ENCODE measurements at places on chromosomes 12 and 14.

DNA sequence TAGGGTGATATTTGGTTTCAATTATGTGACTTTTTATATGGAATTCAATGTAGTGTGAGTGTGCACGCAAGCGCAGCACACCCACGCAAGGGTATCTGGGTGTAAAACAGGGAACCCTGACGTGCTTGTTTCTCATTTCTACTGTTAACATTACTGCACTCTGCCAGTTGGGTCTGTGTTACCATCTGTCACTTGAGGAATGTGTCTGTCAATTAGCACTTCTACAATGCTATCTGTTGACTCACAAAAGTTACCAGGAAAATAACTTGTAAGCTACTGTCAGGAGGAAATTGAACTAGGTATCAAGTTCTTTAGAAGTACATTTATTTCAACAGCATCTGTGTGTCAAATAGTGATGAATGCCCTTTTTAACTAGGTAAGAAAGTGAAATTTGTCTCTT is 695.5 kb upstream of the LRFN5 start:
- DNase-seq, result no peak

DNA sequence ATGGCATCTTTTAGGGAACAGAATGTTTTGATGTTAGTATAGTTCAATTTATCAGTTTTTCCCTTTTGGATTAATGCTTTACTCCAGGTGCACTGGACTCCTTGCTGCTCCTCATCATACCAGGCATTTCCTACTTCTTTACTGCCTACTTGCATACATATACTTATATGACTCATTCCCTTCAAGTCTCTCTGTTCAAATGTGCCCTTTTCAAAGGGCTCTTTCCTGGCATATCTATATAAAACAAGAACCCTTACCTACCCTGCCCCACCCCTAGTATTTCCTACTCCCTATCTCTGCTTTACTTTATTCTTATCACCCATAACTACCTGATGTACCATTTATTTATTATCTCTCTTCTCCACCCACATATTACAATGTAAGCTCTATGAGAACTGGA is 90.6 kb downstream of the CAPZA3 start:
- DNase-seq, result no peak

GRCh38 chr12:59403259-59403932 is 192.4 kb upstream of the SLC16A7 start:
- DNase-seq, result no peak

GRCh38 chr12:52076811-52077210 is 2.7 kb upstream of the SMIM41 start:
- no peak for DNase-seq

DNA sequence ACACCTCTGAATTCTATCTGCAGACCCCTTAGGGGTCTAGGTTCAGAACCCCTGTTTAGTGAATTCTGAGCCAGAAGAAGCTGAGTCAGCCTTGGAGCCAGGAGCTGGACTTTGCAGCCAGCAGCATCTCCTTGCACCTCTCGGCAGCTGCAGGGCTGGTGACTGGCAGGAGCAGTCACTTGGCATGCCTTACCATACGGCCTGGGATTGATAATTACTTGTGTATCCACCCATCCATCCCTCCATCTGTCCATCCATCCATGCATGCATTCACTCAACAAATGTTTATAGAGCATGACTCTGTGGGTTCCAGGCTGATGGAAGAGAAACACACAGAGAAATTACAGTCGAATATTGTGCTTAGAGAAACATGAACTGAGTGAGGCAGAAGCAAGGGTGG is 67.5 kb upstream of the PRIMA1 start:
- no peak for DNase-seq

- DNase-seq, result peak; percentile 53
Measured at GRCh38 chr12:113174461-113175384, 10.6 kb downstream of the DDX54 start.

GRCh38 chr12:48716168-48716492 is 377 bp downstream of the CCNT1 start:
- no peak for DNase-seq

DNA sequence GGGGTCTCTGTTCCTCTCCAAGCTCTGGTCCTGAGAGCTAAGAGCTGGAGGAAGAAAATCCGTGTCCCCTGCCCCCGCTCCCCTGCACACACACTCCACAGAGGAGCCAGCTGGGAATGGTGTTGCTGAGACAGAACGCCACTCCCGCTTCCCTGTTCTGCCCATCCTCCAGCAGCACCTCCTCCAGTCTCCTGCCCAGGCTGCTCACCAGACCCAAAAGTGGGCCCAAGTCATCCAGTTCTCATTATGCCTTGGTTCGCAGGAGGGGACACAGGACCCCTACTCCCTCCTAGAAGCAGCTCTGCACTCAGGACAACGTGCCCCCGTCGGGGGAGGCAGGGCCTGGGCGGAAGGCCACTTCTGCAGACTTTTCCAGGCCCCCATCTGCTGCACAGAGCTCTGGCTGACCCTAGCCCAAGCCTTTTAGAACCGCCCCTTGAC is 830 bp upstream of the TRMT61A start:
- no peak for DNase-seq

DNA sequence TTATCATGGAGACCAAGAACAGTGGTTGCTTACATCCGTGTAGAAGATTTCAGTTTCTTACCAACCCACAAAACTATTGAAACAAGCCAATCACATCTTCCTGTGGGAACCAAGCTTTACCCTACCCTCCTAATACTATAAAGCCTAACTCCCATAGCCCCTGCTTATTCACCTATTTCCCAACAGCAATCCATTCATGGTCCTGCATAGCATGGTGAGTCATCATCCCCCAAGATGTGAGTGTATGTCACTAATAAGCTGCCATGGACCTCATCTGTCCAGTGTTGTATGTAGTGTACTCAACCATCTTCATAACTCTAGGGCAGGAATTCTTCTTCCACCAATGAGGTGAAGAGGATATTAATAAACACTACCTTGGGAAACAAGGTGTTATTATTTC is 1620.4 kb upstream of the FLRT2 start:
- DNase-seq, result no peak

- DNase-seq, result no peak
Measured at GRCh38 chr12:74286254-74286653, 251.4 kb upstream of the ATXN7L3B start.

- no peak for DNase-seq
Measured at GRCh38 chr12:119911182-119911581, 34.1 kb upstream of the CIT start.

- no peak for DNase-seq
Measured at GRCh38 chr14:81193924-81194633, 26.7 kb downstream of the GTF2A1 start.

DNA sequence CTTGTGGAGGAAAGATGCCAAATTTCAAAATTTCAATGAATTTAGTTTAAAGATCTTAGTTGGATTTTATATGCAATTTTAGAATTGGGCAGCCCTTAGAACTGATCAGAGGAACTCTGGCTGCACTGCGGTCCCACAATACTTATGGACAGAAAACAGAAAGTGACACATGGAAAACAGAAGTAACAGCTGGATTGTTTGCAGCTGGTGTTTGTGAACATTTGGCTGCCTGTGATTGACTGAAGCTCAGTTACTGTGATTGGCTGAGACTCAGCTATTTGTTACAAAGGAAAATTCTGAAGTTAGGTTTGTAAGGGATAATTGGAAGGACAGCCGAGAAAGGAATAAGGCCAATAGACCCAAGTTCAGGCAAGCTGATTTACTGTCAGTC is 10.0 kb upstream of the KRT86 start:
- no peak for DNase-seq

- DNase-seq, result no peak
Measured at GRCh38 chr12:62299617-62300016, 39.4 kb downstream of the USP15 start.

- no peak for DNase-seq
Measured at GRCh38 chr12:57237596-57237931, 8.1 kb downstream of the SHMT2 start.

DNA sequence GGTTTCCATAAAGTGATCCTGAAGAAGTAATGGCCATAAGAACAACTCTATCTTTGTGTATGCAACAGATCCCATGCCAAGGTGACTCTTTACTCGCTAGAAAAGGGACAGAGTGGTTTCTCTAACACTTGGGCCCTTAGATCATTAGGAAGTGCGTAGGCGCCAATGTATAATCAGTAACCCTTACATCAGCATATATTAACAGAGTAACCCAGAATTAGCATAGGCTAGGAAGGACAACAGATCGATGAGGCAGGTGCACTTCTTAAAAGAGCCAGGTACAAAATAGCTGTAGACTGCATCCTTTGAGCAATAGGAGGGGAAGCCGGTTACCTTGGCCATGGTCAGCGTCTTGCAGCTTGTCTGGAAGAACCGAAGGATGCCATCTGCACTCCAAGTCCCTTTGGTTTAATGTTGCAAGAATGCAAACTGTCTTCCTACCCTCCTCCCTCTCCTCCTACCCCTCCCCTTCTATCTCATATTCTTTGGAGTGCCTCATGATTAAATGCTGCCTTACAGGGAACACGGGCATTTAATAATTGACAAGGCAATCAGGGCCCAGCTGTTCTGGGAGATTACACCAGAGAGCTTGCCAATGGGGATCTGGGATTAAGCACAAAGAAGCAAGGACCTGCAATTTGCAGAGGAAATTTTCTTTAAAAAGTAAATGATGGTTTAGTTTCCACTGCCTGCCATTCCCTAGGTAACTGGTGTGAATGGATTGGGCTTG is 8.0 kb downstream of the GSG1 start:
- no peak for DNase-seq

- no peak for DNase-seq
Measured at GRCh38 chr12:105667973-105668743, 337.7 kb downstream of the C12orf75 start.

DNA sequence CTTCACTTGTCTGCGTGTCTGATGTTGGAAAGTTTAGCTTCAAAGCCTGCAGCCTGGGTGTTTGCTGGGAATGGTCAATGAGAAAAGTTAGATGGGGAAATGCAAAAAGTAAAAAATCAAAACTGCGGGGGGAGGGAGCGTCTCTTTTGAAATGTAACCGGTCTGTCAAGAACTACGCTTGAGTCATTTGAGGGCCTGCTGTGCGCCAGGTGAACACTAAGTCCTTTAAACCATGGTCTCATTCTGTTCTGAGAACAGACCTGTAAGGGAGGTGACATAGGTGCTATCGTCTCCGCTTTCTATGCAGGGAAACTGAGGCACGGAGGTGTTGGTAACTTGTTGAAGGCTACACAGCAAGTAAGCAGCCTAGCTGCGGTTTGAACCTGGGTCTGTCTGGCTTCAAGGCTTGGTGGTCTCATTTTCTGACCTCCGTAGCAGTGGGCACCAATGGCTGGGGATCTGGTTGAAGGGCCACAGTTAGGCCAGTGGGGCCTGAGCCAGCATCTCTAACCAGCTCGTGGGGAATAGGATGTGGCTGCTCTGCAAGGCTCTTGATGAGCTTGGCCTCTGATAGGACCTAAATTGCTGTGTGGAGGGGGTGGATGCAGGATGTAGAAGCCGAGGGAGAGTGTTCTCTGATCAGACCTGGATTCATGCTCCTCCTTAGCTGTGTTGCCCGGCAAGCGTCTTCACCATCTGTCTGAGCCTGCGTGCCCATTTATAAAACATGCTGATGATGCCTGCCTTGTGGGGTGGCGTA is 41.5 kb downstream of the KCTD10 start:
- DNase-seq, result no peak

GRCh38 chr12:12723681-12724420 is 6.7 kb downstream of the CDKN1B start:
- DNase-seq, result no peak

- no peak for DNase-seq
Measured at GRCh38 chr12:91786499-91787272, 359.0 kb downstream of the BTG1 start.

- DNase-seq, result no peak
Measured at GRCh38 chr14:101776344-101776743, 14.8 kb downstream of the PPP2R5C start.

GRCh38 chr12:91590966-91591638 is 408.5 kb upstream of the DCN start:
- DNase-seq, result no peak

- DNase-seq, result no peak
Measured at GRCh38 chr12:49974677-49975317, 2.0 kb downstream of the AQP6 start.

DNA sequence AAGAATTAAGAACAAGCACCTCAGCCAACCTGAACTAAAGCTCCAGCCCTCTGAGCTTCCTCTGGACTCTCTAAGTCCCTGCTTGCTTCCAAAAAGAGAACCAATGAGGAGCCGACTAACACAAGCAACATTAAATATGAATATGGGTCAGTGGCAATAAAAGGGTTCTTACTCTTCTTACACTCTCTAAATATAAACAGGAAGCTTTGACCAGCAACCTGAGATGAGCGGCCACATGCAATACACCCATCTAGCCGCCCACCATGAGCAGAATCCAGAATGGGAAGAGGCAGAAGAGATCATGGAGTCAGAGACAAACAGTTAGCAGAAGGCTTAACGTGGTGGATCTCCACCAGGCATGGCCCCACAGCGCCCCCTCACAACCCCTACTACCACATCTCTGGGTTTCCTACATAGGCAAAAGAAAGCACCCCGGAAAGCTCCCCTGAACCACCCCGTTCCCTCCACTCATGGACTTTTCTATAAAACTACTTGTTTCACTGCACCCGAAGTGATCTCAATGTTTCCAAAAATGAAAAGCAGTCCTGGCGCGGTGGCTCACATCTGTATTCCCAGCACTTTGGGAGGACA is 59.4 kb downstream of the TTC7B start:
- no peak for DNase-seq

GRCh38 chr14:103606963-103607668 is 21.9 kb upstream of the KLC1 start:
- no peak for DNase-seq

DNA sequence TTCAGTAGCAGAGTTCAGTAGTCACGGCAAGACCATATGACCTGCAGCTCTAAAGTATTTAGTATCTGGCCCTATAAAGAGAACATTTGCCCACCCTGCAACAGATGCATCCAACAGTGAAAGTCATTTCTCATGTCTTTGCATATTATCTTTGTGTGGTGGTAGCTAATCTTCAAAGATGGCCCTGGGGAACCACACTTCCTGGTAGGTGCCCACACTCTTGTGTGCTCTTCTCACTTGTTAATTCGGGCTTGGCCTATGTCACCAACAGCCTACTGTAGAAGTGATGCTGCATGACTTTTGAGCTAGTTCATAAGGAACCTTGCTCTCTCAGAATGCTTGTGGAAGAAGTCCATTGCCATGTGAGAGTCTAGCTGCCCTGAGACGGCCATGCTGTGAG is 85.6 kb downstream of the MAP1LC3B2 start:
- DNase-seq, result no peak

DNA sequence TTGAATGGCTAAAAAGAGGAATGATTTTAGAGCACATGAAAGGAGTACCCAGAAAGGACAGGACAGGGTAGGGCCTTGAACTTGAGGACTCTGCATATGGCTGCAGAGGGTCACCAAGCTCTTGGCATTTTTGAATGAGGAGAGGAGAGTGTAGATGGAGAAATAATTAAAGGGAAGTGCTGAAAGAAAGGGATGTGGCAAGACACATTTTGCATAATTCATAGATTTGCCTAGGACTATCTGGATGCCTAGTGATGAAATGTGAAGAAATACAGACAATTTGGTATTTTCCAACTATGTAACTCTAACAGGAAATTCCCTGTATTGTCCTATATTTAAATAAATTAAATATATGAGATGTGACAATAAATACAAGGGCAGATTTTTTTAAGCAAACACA is 27.5 kb upstream of the MDM1 start:
- no peak for DNase-seq

- no peak for DNase-seq
Measured at GRCh38 chr14:77618381-77618970, 2.0 kb upstream of the SPTLC2 start.

Measured in stimulated activated CD8-positive, alpha-beta memory T cell treated with anti-CD3 and anti-CD28 coated beads, Interleukin-4, amount 100 ng/mL, for 4 hours (primary cell).